ENCODE measurements at places on chromosomes 3 and 15.

- no peak for DNase-seq
Measured at GRCh38 chr15:27482287-27482686, 511.3 kb downstream of the GABRG3 start.

DNA sequence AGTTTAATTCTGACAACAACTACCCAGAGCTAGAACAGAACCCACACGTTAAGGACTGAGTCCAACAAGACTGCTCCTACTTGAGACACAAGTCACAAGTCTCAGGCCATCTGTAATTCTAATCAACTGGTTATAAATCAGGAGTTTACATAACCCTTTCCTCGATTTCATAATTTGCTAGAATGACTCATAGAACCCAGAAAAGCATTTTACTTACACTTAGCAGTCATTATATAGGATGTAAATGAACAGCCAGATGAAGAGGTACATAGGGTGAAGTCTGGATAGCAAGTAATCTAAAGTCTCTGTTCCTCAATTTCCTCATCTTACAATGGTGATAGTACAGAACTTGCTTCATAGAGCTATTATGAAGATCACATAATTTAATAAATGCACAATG, 1018.2 kb downstream of the DIPK2A start:
- no peak for DNase-seq

DNA sequence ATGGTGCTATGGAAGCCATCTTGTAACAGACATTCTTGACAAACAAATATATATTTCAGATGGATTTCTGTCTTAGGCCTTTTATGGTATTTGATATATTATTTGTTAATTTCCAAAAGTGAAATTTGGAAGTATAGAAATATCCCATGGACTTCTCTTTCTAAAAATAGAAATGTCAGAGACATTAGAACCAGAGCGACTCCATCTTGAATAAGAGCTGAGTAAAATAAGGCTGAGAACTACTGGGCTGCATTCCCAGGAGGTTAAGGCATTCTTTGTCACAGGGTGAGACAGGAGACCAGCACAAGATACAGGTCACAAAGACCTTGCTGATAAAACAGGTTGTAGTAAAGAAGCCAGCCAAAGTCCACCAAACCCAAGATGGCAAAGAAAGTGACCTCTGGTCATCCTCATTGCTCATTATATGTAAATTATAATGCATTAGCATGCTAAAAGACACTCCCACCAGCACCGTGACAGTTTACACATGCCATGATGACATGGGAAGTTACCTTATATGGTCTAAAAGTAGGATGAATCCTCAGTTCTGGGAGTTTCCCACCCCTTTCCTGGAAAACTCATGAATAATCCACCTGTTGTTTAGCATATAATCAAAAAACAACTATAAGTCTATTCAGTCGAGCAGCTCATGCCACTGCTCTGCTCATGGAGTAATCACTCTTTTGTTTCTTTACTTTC, 146.0 kb downstream of the NEK11 start:
- DNase-seq, result no peak

DNA sequence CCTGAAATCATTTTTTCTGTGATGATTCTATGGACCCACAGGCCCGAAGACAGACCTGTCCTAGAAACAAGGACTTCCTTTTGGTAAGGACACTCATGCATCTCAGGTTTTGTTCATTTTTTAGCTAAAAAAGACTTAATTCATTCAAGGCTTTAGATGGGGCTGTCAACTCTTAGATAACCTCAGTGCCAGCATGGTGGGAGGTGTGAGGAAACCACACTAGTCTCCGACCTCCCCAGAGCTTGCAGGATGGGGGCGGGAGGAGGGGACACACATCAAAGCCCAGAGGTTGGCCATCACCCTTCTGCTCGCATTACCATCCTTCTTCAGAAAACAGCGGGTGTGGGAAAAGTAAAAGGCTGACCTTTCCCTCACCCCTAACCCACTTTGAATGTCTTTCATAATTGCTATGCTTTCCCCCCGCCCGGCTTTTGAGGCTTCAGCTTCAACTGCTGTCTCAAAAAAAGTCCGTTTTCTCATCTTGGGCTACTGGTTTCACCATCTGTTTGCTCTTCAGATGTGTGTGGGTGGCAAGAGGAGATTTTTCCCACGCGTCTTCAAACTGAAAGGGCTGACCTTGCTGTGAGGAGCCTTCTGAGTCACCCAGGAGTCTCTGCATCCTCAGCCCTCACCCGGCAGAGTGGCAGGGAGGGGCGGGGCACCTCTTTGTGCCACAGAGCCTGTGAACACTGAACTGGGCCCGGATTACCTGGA, 27.6 kb upstream of the CXCR6 start:
- DNase-seq, result no peak

DNA sequence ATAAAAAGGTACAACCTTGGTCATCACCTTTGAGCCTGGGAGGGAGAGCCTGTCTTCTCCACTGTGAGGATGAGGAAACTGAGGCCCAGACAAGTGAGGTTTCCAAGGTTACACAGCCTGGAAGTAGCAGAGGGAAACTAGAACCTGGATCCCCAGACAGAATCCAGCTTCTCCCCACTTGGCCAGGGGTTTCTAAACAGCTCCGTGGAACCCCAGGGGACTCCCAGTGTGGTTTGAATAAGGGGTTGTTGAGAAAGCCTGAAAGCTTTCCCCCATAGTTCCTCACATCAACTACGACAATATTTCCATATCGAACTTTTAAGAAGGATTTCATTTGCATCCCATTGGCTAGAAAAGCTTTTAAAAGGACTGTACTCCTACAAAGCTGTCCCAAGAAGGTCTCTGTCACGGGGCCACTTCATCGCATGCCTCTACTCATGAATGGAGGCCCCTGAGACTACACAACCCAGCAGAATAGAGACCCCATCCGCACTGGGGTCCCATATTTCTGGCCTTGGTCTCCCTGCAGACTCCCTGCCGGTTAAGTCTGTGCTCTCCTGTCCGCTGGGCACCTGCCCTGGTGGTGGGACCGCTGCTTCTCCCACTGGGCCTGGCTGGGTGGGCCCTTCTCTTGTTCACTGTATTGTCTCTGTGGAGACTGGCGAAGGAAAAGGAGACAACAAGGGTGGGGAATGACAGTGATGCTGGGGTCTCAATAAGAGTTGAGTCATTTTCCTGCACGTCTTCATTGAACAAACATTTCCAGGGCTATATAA, 178.5 kb downstream of the SMAD6 start:
- no peak for DNase-seq

- no peak for DNase-seq
Measured at GRCh38 chr3:44802011-44802410, 40.4 kb downstream of the KIF15 start.

GRCh38 chr3:39329493-39329892, at the start of gene CCR8:
Gene CCR8 (plus strand): TSS chr3:39329709. CDS start chr3:39332332, 2,623 bp downstream.
- DNase-seq, result no peak

DNA sequence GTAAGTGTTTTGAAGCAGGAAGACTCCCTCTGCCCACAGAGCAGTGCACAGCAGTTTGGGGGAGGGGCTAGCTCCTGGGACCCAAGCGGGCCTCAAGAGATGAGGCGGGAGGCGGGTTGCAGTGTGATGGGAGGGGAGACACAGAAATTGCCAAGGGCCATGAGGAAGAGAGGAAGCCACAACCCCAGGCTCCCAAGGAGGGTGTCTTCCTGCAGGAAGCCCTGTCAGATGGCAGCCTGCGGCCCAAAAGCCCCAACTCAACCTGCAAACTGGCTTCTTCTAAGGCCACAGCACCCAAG, 7.3 kb upstream of the ISLR2 start:
- no peak for DNase-seq

GRCh38 chr15:101646672-101647071, 5.5 kb downstream of the TM2D3 start:
- DNase-seq, result no peak

GRCh38 chr3:168865022-168865551, 769.4 kb upstream of the GOLIM4 start:
- no peak for DNase-seq

GRCh38 chr3:157201648-157202278, 41.8 kb upstream of the CCNL1 start:
- DNase-seq, result no peak

- DNase-seq, result no peak
Measured at GRCh38 chr15:66210684-66211083, 42.9 kb downstream of the MEGF11 start.

GRCh38 chr15:68612503-68612902, 33.7 kb downstream of the CORO2B start:
- DNase-seq, result no peak

- DNase-seq, result no peak
Measured at GRCh38 chr3:172106037-172106954, 66.9 kb downstream of the FNDC3B start.

DNA sequence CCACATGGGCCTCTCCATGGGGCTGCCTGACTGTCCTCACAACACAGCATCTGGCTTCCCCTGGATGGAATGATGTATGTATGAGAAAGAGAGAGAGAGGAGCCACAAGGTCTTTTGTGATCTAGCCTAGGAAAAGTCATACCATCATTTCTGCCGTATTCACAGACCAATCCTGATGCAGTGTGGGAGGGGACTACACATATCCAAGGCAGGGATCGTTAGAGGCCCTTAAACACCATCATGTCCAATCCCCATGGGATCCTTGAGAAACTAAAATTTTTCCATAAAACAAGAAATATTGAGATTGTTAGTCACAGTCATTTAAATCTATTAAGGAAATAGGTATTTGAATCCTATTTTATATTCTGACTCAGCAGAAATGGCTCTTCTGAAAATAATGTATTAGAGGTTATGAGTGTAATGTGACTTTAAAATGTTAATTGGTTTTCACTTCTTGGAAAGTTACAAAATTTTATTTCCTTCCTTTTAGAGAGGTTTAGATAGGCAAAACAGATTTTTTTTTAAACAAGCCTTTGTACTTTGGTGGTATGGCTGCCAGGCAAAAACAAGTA, 65.1 kb upstream of the TSC22D2 start:
- DNase-seq, result no peak

GRCh38 chr3:169754711-169755110, 10.1 kb downstream of the TERC start:
- no peak for DNase-seq

DNA sequence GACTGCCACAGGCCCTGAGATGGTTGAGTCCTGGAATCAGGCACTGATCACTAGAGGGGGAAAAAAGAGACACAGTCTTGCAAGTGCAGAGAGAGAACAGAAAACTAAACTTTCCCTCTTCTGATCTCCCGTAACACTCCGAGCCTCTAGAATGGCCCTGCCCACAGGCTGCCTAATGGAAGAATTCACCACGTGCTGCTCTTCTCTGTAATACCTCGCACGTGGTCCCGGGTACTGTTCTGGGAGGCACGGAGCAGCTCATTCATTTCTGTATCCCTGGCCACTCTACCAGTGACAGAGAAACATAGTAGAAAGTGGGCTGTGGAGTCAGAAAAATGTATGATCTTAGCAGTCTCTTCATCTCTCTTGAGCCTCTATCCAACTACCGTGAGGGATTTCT, 30.4 kb downstream of the VGLL4 start:
- DNase-seq, result no peak

- DNase-seq, result no peak
Measured at GRCh38 chr15:90571063-90571541, 41.4 kb downstream of the CRTC3 start.

- DNase-seq, result no peak
Measured at GRCh38 chr3:196974661-196975060, 6.0 kb upstream of the PIGZ start.

DNA sequence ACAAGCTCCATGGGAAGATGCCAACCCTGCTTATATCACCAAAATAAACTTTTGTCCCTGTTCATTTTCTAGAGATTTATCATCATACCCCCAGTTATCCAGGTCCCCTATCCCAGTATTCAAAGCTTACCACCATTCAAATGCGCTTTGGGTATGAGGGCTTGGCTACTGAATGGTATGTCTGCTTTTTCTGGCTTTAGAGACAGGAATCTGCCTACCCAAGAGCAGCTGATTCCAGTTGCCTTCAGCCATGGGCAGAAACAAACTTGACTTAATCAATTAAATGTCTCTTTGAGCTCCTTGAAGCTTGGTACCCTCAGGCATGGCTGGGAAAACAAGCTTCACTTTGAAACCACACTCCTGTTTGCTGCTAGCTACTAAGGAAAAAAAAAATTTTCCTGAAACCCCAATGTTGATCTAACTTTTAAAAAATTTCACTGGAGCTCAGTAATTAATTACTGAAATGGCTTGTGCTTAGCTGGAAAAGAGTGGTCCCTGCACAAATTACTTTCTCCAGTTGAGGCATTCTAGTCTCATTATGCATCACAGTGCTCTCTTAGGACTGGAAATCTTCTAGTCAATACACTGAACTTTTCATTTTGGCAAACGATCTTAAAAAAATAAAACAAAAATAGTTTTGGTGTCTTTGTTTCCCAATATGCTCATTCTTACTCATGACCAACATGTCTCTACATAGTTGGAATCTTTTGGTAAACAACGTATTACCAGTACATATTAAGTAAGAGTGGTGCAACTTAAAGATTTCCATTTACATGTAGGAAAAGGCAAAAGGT, 242.8 kb downstream of the DTWD1 start:
- no peak for DNase-seq

- DNase-seq, result no peak
Measured at GRCh38 chr3:194197981-194198695, 62.2 kb downstream of the HES1 start.

DNA sequence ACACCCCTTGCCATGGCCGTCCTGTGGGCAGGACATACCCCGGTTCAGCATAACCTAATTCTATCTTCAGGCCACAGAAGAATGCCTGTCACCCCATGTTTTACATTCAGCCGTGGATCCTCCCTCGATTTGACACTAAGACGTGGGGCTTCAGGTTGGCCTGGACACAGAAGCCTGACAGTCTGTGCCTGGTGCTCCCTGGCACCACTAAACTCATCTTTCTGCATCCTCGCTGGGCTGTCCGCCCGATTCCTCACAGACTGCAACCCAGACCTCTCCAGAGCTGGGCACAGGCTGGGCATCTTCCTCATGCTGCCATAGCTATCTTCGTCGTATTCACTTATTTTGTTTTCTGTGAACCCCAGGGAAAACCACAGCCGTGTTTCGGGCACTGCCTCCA, 117.8 kb upstream of the IQSEC1 start:
- no peak for DNase-seq

DNA sequence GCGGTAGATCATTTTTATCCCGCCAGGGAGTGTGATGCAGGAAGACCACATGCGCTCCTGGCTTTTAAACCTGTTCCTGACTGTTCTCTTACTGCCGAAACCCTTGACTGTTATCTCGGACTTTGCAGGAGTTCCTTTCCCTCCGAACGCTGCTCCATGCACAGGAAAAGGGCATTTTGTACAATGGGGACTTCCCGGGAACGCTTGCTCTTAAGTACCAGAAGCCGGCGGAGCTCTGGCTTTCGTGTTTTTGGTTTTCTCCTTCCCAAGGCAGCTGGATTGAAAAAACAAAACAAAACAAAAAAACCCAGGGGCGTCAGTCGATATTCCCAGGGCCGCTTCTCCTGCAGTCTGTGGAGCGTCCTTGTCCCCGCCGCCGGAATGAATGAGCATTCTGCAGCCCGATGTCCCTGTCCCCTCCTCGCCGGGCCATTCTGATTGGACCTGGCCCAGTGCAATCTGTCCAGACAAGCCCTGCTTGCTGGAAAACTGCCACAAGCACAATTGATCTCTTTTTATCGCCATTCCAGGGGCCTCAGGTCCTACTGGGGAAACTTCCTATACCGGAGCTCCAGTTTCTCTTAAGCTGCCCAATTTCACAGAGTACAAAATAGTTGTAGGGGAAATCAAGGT, 44.8 kb downstream of the SLC6A1 start:
- DNase-seq, result no peak
